Aorta (tissue), 5 donors: ENCODE measurements at places on chromosomes 4 and X. TPM values are rescaled to one million over a fixed set of nuclear protein-coding genes. Genes with fewer than 3 reads are reported as not detected.

The CENPE gene
- total RNA-seq = 3.4 TPM

The ENOX2 gene
- total RNA-seq = 31.0 TPM

The EVC2 gene
- total RNA-seq = 12.2 TPM

The TRIM75 gene
- not detected for total RNA-seq

The SSX2B gene
- total RNA-seq = not detected

The CCSER1 gene
- 9.3 TPM for total RNA-seq

DNA sequence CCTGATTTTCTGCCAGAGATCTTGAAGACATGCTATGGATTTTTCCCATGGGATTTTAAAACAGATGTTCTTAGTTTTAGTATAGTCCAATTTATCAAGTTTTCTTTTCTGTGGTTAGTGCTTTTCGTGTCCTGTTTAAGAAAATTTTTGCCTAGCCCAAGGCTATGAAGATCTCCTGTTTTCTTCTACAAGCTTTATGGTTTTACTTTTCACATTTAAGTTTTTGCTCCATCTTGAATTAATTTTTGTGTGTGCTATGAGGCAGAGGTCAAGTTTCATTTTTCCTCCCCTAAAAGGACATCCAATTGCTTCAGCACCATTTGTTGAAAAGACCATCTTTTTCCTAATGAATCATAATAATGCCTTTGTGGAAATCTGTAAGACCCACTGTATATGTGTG lies 65.6 kb downstream of the POLR2B start:
- H3K27ac ChIP-seq = peak overlapping the region; percentile 96
- H3K4me3 ChIP-seq = no peak overlapping the region
- H3K27me3 ChIP-seq = no peaks in the 10 kb centered on the region
- no peaks in the 10 kb centered on the region for H3K36me3 ChIP-seq
- no peak for DNase-seq

DNA sequence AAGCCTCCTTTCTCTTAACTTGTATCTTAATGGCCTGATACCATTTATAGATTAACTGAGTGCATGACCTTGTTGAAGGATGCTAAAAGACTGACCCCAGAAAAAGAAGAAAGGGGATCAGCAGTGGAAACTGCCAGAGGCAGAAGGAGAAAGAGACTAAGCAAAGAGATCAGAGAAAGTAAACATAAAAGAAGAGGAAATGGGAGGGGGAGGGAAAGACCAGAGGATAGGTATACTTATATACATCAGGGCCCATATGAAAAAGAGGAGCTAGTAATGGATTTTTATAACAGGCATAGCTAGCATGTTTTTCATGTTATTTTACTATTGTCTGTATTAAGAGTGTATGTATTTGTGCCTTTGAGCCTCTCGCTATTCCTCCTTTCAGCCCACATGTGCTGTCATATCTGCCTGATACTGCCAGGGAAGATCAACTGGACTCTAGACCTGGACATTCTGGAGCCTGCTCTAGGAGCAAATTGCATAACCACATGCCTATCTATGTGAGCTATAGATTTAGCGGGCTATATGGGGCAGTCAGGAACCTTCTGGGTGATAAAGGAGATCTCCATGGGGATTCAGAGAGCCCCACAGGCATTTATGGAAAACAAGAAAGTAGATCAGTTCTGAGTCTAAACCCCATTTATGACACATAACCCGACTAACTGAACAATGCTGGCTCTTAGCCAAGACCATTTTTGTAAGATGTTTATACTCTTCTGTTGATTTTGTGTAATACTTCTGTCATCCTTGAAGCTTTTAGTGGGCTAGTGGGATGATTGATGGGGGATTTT lies 13.4 kb upstream of the SNX12 start:
- DNase-seq = no peak
- H3K27me3 ChIP-seq = no peaks in the 10 kb centered on the region
- no peak overlapping the region for H3K4me3 ChIP-seq
- no peak overlapping the region for H3K27ac ChIP-seq
- H3K36me3 ChIP-seq = no peaks in the 10 kb centered on the region

DNA sequence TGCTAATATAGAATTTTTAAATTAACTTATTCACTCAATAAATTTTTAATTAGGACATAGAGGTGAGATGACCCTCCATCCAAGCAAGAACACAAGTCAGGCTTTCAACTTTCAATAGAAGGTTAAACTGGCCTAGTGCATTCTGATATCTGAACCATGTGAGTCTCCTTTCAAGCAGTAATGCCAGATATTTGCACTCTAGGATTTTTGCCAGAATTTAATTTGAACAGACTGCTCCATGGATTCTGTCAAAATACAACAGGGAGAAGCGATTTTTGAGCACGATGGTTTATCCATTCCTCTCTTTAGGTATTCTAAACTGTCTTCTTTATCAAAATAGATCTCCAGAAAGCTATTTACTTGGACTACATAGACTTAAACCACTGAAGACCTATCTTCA lies 72.0 kb upstream of the DCLK2 start:
- no peak for DNase-seq
- no peak overlapping the region for H3K27ac ChIP-seq
- no peak overlapping the region for H3K4me3 ChIP-seq
- no peaks in the 10 kb centered on the region for H3K27me3 ChIP-seq
- peaks cover 5% of the 10 kb centered on the region for H3K4me1 ChIP-seq
- H3K36me3 ChIP-seq = no peaks in the 10 kb centered on the region

GRCh38 chr4:122863639-122864038 lies 37.0 kb downstream of the FGF2 start:
- H3K4me1 ChIP-seq = no peaks in the 10 kb centered on the region
- no peaks in the 10 kb centered on the region for H3K27me3 ChIP-seq
- H3K36me3 ChIP-seq = no peaks in the 10 kb centered on the region
- H3K27ac ChIP-seq = no peak overlapping the region
- no peak for DNase-seq

GRCh38 chrX:110060846-110061537 lies 58.1 kb downstream of the TMEM164 start:
- H3K4me3 ChIP-seq = no peak overlapping the region
- no peaks in the 10 kb centered on the region for H3K27me3 ChIP-seq
- DNase-seq = no peak
- H3K4me1 ChIP-seq = no peaks in the 10 kb centered on the region

DNA sequence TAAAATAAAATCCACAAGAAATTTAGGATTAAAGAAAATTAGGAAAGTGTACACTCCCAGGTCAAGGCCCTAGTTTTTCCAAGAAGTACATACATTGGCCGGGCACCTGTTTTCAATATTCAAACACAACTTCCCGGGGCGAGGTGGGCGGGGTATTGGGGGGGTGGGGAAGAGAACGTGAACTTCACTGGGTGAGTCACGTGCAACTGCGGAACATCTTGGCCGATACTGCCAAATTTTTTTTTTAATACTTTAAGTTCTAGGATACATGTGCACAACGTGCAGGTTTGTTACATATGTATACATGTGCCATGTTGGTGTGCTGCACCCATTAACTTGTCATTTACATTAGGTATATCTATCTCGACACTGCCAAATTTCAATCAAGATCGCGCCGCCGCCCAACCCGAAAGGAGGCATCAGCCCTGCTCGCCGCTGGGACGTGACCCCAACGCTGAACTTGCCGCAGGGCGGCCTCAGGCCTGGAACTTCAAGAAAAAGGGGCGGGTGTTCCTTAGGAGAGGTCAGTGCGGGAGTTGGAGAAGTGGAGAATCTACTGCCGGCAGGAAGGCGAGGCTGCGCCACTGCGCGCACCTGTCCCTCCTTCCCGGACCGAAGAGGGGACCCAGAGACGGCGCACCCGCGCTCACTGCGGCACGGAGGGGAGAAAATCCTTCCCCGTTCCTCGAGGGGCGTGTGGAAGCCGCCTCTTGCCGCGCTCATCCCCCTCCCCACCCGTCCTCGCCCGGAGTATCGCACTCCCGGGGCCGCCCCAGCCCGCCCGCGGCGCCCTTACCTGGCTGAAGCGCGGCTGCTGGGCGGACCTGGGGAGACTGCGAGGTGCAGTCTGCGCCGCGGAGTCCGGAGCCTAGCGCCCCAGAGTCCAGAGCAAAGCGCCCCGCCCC lies at the start of gene TEC:
TEC (minus strand) TSS at position 883 of the 905 bp plus-strand sequence. CDS start 41,224 bp downstream, outside the sequence.
- H3K36me3 ChIP-seq = no peaks in the 10 kb centered on the region
- peak within 1 kb of the TSS; percentile 58 for H3K4me3 ChIP-seq
- H3K4me1 ChIP-seq = no peaks in the 10 kb centered on the region
- H3K27me3 ChIP-seq = no peaks in the 10 kb centered on the region
- DNase-seq = peak; percentile 80
- no peak within 1 kb of the TSS for H3K27ac ChIP-seq

- H3K4me1 ChIP-seq = no peaks in the 10 kb centered on the region
- DNase-seq = no peak
- H3K27me3 ChIP-seq = no peaks in the 10 kb centered on the region
- H3K27ac ChIP-seq = no peak overlapping the region
- no peaks in the 10 kb centered on the region for H3K36me3 ChIP-seq
These were observed 11.0 kb upstream of the TNIP2 start for GRCh38 chr4:2767046-2767704.

DNA sequence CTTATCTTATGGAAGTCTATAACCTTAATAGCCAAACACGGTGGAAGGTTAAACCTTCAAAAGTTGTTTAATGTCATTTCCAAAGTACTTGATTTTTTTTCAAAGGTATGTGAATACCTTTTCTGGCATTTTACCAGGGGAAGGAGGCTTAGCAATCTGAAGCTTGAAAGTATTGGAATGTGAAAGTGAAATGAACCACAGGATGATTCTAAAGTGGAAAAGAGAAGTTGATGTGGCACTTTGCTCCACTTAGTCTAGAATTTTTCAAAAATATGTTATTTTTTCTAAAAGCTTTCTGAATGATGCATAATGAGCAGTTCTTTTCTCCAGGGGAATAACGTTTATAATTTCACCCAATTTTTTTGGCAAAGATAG lies 19.2 kb downstream of the PI4K2B start:
- H3K27me3 ChIP-seq = no peaks in the 10 kb centered on the region
- no peak overlapping the region for H3K27ac ChIP-seq
- H3K4me1 ChIP-seq = no peaks in the 10 kb centered on the region

GRCh38 chr4:94453391-94453963 lies 1.7 kb downstream of the PDLIM5 start:
- peak overlapping the region; percentile 52 for H3K27ac ChIP-seq
- H3K36me3 ChIP-seq = peaks cover 2% of the 10 kb centered on the region
- no peak for DNase-seq
- no peaks in the 10 kb centered on the region for H3K4me1 ChIP-seq
- H3K4me3 ChIP-seq = peak overlapping the region; percentile 88

- H3K27ac ChIP-seq = no peak overlapping the region
- no peak for DNase-seq
- H3K36me3 ChIP-seq = no peaks in the 10 kb centered on the region
- H3K4me1 ChIP-seq = no peaks in the 10 kb centered on the region
- H3K27me3 ChIP-seq = no peaks in the 10 kb centered on the region
- no peak overlapping the region for H3K4me3 ChIP-seq
These were observed 363.6 kb upstream of the FAM241A start for GRCh38 chr4:111781611-111782010.

GRCh38 chr4:174120446-174121295 lies 162.8 kb downstream of the FBXO8 start:
- H3K27me3 ChIP-seq = no peaks in the 10 kb centered on the region
- no peaks in the 10 kb centered on the region for H3K4me1 ChIP-seq
- no peaks in the 10 kb centered on the region for H3K36me3 ChIP-seq
